ENCODE measurements at places on chromosomes 13 and 19.

GRCh38 chr13:76917095-76917494 lies 30.9 kb upstream of the KCTD12 start:
- no peak for DNase-seq

DNA sequence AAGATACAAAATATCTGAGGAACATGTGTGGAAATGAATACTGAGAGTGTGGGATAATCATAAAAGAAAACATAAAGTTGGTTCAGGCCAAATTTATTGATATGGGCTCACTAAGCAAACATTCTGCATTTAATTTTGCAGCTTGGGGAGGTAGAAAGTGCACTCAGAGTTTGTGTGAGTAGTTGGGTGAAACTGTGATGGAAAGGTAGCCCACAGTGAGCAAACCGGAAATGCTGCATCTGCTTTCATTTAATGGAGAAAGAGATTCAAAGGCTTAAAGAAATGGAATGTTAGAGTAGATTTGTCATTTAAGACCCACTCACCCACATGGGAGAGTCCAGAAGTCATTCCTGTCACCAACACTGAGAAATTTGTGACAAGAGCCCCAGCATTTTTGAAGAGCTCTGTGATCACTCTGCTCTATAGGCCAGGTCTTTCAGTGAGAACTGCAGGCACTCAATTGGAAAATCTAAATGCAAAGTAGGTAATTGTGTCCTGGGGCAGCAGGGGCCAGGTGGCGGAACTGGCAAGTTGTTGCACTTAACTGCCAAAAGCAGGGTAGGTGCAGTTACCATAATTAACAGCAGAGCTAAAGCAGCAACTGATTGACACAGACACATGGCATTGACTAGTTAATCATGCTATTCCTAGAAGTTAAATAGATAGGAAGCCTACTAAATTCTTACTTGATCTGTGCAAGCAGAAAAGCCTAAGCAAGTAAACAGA lies 1228.3 kb upstream of the PCDH20 start:
- no peak for DNase-seq

GRCh38 chr13:62781866-62782265 lies 1366.2 kb upstream of the PCDH20 start:
- DNase-seq = no peak

DNA sequence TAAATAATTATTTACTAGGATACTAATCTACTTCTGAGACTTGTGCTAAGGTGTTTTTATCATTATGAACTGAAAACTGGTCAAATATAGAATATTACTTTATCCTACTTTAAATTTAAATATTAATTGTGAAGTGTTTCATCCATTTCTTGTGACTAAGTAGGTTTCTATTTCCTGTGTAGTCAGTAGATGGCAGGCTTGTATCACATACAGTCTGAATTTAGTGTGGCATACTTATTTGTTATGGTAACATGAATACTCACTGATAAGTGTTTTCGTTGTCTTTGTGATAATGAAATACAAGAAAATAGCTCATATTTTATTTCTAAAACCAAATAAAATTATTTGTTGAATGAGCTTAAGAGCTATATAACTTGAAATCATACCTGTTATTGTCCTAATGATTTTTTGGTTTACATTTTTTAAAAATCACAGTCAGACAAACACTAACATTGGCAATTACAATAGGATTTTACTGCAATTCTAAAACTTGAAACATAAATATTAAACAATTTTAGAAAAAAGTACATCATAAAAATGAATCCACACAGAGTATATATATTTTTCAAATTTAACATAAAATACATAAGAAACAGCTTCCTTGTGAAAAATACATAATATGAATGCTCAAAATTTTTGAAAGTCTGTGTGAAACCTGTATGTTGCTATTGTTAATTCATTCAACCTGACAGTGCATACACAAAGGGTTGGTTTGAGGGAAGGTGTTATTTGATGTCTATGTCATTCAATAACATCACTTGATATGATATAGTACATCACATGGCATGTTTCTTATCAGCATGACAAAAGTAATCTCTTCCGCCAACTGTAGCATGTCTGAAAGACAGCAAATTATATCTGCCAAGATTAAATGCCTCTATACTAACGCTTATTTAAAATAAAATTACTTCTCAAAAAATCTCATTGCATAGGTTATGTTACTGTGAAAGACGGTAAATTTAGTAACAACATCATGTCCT lies 904.8 kb upstream of the PCDH20 start:
- no peak for DNase-seq

DNA sequence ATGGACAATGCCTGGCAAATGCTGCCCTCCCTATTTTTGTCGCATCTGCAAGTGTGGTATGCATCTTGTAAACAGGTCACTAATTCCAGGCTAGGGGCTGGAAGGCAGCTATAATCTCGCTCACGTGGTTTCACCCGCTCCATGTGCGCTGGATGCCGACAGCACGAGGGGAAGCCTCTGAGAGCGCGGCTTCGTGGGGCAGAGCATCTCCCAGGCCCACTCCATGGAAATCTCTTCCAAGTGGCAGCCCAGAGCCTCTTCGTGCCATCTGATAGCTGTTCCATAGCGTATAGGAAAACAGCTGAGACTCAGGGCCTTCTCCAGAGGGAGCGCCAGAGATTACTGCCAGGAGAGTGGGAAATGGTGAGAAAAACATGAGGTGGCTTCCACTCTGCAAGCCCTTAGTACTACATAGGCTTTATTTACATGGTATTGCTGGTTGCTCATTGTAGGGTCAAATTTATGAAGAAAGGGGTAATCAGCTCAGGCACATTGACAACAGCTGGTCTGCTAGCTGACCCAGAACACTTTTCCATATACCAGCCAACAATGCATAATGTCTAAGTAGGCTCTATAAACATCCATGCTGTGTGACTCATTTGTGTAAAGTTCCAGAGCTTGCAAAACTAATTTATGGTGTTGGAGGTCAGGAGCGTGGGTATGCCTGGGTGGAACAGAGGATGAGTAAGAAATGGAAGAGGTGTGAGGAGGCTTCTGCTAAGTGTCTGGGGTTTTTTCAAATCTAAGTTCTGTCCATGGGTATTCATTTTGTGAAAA lies 165.2 kb downstream of the SHISA2 start:
- DNase-seq = no peak

DNA sequence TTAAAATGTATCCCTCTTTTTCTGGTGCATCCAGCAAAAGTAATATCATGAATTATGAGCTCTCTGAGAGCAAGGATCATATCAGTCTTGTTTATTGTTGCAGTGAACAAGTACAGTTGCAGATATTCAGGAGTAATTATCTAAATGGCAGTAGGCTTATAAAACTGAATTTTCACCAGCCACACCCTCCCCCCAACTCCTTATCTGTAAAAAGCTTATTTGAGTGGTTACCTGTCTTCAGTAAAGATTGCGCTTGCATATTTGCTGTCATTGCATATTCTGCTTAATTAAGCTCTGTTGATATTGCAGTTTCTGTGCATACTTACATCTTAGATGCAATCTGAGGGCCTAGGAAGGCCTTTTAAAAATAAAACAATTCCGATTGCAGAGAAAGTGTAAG lies 87.3 kb downstream of the DNAJC15 start:
- no peak for DNase-seq

- peak; percentile 42 for DNase-seq
Measured at GRCh38 chr19:10112037-10112761, 706 bp downstream of the P2RY11 start.

DNA sequence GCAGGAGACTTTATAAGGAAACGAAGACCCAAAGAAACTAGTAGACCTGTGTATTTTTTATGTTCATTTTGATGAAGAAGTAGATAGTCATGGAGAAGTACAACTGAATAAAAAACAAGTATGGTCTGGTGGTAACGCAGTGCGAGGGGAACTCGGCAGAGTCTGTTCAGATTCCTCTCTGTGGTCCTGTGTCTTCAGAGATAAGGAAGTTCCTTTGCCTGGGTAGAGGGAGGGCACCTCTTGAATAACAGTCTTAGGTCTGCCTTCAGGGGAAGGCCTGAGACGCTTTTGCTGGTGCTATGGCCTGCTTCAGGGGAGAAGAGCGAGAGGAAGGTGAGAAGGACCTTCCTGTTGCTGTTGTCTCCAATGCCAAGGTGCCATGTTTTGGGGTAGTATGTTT lies 25.9 kb upstream of the SLC46A3 start:
- no peak for DNase-seq

- no peak for DNase-seq
Measured at GRCh38 chr13:19185086-19185864, 3.7 kb upstream of the TUBA3C start.

DNA sequence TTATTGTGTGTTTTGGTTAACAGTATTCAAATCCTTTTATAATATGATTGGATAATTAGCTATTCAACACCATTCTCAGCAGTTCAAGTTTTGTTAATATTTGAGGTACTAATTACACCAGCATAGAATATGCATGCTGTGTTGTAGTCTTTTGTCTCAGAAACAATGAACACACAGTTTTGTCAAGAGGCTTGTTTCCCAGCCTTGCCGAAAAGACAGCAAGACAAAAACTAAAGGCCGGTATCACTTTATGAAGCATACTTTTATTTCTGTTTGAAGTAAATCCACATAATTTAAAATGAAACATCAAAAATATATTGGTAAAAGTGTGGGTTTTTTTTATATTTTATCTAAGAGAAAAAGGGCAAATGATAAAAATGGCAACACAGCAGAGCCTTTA lies 7.5 kb downstream of the GPR180 start:
- no peak for DNase-seq

- DNase-seq = no peak
Measured at GRCh38 chr13:112457081-112457480, 80.9 kb downstream of the SPACA7 start.

- no peak for DNase-seq
Measured at GRCh38 chr13:23794267-23795161, 94.7 kb downstream of the MIPEP start.

GRCh38 chr13:21326155-21327031 lies 132.7 kb downstream of the ZDHHC20 start:
- no peak for DNase-seq

GRCh38 chr13:50757008-50757407 lies 86.5 kb downstream of the DLEU7 start:
- DNase-seq = no peak

DNA sequence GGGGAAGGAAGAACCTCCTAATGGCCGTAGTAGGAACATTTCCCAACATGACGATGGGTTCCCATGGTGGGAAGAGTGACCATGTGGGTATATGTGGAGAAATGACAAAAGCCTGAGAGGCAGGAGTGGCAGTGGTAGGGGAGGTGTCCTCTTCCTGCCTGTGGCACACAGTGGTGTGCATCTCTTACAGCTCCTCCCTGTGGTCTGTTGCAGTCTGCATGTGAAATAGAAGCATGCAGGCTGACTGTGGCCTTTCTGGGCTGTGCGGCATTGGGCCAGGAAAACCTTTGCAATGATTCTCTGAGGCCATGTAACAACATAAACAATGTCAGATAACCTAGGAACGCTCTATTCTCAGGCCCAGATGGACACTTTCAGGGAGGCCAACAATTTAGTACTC lies 84.0 kb downstream of the LACC1 start:
- DNase-seq = no peak

DNA sequence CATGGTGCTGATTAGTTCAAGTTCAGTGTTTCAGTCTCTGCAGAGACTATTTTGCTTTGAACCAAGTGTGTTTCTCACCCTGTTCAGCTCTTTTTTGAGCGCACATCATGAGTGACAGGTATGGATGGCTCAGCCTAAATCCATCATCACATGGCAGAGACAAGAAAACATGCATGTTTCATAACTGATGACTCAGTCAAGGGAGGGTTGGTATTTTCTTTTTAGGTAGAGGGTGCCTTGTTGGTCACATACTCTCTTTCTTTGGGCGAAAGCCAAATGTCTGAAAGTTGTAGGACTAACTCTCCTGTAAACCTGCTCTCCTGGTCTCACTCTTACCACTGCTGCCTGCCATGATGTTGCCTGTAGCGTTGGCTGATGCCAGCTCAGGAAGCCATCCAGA lies 48.1 kb upstream of the RAP2A start:
- no peak for DNase-seq

- DNase-seq = no peak
Measured at GRCh38 chr19:30667227-30667626, 295.0 kb downstream of the ZNF536 start.

GRCh38 chr13:43946281-43946680 lies 66.6 kb downstream of the LACC1 start:
- DNase-seq = no peak

- DNase-seq = no peak
Measured at GRCh38 chr19:43747557-43748204, 7.1 kb downstream of the SMG9 start.

GRCh38 chr13:72696579-72696978 lies 30.9 kb downstream of the MZT1 start:
- no peak for DNase-seq

DNA sequence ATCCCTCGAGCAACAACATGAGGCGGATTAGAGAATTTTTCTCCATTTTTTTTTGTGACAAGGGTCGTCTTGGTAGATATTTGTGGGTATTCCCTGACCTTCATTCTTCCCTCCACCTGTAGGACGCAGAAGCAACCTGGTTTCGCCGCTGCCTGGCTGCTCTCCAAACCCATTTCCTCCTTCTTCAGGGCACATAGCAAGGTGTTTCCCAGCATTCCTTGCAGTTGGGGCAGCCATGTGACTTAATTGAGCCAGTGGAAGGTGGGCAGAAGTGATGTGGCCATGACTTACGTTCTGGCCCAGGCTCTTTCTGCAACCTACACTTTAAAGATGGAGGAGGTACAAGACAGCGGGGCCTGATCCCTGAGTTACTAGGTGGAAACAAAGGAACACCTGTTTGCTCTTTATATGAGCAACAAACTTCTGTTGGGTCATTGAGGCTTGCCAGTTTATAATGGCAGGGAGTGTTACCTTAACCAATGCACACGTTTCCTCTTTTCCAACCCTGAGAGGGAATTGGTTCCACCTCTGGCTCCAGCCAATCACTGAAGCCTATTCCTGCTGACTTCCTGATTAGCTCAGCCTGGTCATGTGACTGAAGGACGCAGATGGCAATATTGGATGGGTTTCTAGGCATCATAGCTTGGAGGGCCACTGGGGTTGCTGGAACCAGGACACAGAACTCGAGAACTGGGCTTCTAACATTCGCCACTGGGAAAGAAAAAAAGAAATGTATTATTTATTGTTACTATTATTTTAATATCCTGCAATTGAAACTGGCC lies 30.8 kb upstream of the ZNRF4 start:
- DNase-seq = no peak

DNA sequence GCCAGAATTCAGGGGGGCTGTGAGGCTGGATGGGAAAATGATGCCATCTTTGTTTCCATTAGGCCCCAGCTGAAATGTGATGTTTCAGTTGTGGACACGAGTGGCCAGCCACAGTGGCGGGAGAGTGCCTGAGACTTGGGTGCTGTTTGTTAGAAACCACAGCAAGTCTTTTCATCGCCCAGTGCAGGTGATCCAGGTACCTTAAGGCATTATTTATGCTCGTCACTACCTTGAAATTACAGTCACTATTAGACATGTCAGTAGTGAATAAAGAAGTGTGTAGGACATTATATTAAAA lies 82.5 kb upstream of the TM9SF2 start:
- no peak for DNase-seq

- no peak for DNase-seq
Measured at GRCh38 chr13:38462605-38463004, 113.0 kb downstream of the UFM1 start.

- DNase-seq = no peak
Measured at GRCh38 chr13:33176526-33176925, 109.0 kb downstream of the STARD13 start.

All from stimulated activated CD8-positive, alpha-beta memory T cell treated with anti-CD3 and anti-CD28 coated beads, Interleukin-4, amount 100 ng/mL, for 1 hour (primary cell).